ENCODE measurements at places on chromosomes 2 and 18.

- H3K4me3 ChIP-seq: no peak overlapping the region
- H3K27me3 ChIP-seq: no peaks in the 10 kb centered on the region
- H3K4me1 ChIP-seq: peaks cover 9% of the 10 kb centered on the region
- H3K36me3 ChIP-seq: no peaks in the 10 kb centered on the region
- H3K27ac ChIP-seq: no peak overlapping the region
- no peak for DNase-seq
These were observed 66.5 kb downstream of the TNP1 start for GRCh38 chr2:216793386-216793785.

- no peaks in the 10 kb centered on the region for H3K27me3 ChIP-seq
- H3K27ac ChIP-seq: no peak overlapping the region
- H3K36me3 ChIP-seq: no peaks in the 10 kb centered on the region
- no peak overlapping the region for H3K4me3 ChIP-seq
These were observed 61.2 kb downstream of the KCNE4 start for GRCh38 chr2:223113161-223113560.

- H3K4me3 ChIP-seq: no peak overlapping the region
- H3K4me1 ChIP-seq: peaks cover 28% of the 10 kb centered on the region
- no peak overlapping the region for H3K27ac ChIP-seq
These were observed 6.6 kb upstream of the NTSR2 start for GRCh38 chr2:11676640-11677039.

GRCh38 chr2:64001382-64002101 is 17.7 kb downstream of the VPS54 start:
- H3K27me3 ChIP-seq: no peaks in the 10 kb centered on the region
- H3K36me3 ChIP-seq: no peaks in the 10 kb centered on the region
- H3K4me3 ChIP-seq: no peak overlapping the region
- H3K4me1 ChIP-seq: no peaks in the 10 kb centered on the region
- no peak overlapping the region for H3K27ac ChIP-seq
- DNase-seq: no peak

GRCh38 chr2:160582490-160583145 is 89.0 kb upstream of the RBMS1 start:
- no peak overlapping the region for H3K4me3 ChIP-seq
- H3K36me3 ChIP-seq: no peaks in the 10 kb centered on the region
- H3K27ac ChIP-seq: no peak overlapping the region
